Activated CD8-positive, alpha-beta memory T cell treated with anti-CD3 and anti-CD28 coated beads for 36 hours (primary cell): ENCODE measurements at places on chromosomes 5 and 9. TPM values are rescaled to one million over a fixed set of nuclear protein-coding genes. Genes with fewer than 3 reads are reported as not detected.

Gene ABO
- not detected for total RNA-seq

Gene HTR4
- not detected for total RNA-seq

Gene FOXD4
- 0.10 TPM for total RNA-seq

Gene TPM2
- total RNA-seq = 3.9 TPM

Gene PCDHA6
- not detected for total RNA-seq

Gene LCN9
- total RNA-seq = not detected
